ENCODE measurements at places on chromosomes 11 and 22.

DNA sequence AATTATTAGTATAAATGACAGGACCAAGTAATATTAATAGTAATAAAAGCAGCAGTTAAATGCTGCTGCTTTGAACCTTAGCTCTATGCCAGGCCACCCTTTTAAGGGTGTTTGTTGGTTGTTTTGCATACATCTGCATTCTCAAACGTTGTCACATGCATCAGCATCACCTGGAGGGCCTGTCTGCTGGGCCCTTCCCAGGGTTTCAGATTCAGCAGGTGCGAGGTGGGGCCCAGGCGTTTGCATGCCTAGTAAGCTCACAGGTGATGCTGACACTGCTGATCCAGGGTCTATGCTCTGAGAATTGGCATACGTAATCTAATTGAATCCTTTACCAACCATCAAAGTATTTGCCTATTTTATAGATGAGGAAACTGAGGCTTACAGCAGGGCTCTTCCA, 246.5 kb downstream of the CADM1 start:
- DNase-seq = no peak

DNA sequence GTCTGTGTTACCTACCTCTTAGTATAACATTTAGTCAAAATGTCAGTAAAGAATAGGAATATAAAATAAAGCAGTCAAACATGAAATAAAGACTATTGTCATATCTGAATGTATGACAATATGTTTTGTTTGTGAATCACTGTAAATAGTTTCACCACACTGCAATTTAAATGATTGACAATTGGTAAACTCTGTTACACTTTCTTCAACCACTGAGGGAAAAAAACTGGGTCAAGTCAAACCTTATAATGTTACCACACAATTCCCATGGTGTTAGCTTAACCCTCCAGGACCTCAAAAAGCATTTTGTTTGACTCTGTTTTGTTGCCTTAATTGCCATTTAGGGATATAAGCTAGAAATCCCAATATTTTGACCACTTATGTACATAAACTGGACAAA, 10.5 kb upstream of the MMP13 start:
- DNase-seq = no peak

DNA sequence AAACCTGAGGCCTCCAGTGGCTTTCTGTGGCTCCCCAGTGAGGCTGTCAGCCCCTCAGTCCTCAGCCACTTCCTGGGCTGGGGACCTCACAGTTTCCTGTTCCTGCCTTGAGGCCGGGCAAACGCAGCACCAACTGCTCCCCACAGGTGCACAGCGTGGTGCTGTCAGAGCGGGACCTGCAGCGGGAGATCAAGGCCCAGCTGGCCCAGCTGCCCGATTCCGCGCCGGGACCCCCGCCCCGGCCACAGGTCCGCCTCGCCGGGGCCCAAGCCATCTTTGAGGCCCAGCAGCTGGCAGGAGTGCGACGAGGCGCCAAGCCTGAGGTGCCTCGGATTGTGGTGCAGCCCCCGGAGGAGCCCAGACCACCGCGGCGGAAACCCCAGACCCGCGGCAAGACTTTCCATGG, 5.4 kb downstream of the TBC1D10C start:
- DNase-seq = no peak

DNA sequence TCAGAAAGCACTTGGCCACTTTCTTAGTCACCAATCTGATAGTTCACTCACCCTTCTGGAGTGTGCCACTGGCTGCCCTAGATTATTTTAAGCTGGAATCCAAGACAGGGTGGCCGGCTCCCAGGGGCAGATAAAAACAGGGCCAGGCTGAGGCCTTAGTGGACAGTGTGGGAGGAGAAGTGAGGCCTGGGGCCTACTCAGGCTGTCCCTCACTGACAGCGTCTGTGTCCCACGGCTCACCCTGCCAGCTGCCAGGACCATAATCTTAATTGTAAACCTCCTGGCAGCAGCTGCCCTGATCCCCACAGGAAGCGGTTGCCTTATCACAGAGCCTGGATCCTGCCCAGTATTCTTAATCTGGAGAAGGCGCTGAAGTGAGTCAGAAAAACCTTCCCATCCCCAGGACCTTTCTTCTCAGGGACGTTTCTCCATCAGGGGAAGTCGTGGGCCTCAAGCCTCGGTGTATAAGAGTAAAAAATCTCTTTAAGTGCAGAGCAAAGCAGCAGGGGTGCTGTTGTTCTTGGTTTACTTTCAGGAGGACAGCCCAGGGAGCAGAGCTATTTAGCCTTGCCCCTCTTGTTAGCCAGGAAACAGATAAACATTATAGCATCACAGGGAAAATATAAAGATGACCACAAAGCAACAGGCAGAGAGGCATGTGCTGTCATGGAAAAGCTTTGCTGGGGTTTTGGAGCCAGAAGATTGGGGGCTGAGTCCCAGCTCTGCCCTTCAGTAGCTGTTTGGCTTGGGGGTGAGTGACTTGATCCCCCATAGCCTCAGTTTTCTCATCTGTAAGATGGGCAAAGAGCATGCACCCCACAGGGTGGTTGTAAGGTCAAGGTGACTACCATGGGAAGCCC, 39.6 kb downstream of the TSPAN18 start:
- no peak for DNase-seq

DNA sequence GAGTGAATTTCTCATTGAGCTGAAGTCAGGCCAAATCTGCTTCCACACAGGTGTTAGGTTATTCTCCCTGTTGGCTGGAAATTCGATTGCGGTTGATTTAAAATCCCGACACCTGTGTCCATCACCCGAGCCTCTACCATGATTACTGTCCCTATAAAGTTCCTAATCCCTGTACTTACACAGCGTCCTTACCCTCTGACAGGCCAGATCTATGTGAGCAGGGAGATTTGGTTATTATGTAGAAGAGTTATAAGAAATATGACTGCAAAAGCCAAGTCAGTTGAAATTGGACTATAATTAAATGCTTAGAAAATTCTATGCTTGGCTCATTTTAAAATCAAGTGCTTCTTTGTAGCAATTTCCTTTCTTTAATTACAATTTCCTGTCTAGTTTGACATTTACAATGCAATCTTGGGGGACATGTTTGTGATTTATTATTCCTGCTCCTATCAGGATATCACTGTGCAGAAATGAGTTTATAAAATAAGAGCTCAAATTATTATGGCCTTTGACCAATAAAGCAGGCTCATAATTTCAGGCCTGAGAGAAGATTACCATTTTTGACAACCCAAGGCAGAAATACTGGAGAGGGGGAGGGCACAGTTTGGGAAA, 32.5 kb upstream of the LMO1 start:
- DNase-seq = no peak

GRCh38 chr22:22074634-22075381, 92.2 kb upstream of the TOP3B start:
- no peak for DNase-seq

- no peak for DNase-seq
Measured at GRCh38 chr11:97048481-97048880, 658.7 kb downstream of the JRKL start.

GRCh38 chr11:72984453-72985077, 157.6 kb downstream of the FCHSD2 start:
- no peak for DNase-seq

Data from SIG-M5 (cell line).